NCI-H1417 (cell line): ENCODE measurements at places on chromosomes 7 and 10.

DNA sequence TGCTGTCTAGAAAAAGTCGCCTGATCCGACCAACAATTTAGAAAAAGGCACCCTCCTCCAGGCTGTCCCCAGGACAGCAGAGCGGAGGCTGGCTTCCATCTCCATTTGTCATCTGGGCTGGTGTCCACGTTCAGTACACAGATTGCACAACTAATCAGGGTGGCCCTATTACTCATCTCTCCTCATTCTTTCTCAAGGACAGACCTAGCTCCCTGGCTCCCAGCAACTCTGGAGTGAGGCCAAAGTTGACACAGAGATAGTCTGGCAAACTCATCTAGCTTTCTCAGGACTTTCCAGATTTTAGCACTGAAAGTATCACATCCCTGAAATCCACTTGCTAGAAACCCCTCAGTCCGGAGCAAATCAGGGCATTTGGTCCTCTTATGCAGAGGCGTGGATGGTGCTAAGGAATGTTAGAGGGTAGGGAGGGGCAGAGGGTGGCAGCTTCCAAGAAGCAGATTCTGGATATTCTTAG lies 75.1 kb downstream of the DNAH11 start:
- DNase-seq: no peak

DNA sequence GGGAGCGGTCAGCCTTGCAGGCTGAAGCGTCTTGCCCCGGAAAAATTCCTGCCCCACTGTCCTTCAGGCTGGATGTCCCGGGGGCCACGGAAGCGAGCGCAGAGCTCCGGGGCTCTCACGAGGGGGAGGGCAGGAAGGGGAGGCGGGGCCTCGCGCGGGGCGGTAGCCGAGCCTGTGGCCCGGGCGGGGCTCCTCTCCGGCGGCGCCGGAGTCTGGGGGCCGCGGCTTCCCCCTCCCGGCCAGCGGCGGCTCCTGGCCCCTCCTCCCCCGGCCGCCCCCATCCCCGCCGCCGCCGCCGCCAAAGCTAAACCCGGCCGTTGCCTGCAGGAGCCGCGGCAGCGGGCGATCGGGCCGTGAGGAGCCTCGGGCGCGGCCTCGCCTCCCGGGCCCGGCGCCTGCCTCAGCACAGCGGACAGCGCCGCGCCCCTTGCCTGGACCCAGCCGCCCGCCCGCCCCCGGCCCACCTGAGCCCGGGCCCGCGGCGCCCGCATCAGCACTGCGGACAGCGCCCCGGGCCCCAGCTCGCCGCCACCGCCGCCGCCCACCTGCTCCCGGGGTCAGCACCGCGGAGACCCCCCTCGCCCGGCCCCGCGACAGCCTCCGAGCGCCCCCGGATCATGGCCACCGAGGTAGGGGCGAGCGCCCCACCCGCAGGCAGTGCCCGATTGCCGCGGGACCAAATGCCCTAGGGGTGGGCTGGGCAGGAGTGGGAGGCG lies at the start of gene GOLGA7B:
GOLGA7B (plus strand) TSS at position 157 of the 716 bp plus-strand sequence; CDS start at position 618, 461 bp downstream.
- peak; percentile 20 for DNase-seq

GRCh38 chr10:97644936-97645335 lies 4.5 kb downstream of the PI4K2A start:
- no peak for DNase-seq

GRCh38 chr7:155338632-155339320 lies 41.1 kb downstream of the INSIG1 start:
- DNase-seq: no peak

- no peak for DNase-seq
These were observed 388.7 kb upstream of the MGMT start for GRCh38 chr10:129078346-129078745.

DNA sequence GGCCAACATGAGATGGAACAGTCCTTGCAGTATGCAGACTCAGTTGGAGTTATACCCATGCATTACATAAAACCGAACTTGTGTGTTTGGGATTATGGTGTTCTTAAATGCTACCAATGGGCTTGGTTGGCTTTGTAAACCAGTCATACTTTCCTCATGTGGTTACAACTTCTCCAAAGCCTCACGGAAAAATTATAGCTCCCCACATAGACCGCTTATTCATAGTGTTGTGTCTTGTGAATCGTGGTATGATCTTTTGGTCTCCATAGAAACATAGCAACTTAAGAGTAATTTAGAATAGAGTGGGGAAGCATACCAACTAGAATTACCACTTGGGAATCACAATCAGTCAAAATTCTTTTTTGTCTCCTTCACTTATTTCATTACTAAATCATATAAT lies 112.3 kb upstream of the FZD1 start:
- DNase-seq: no peak

DNA sequence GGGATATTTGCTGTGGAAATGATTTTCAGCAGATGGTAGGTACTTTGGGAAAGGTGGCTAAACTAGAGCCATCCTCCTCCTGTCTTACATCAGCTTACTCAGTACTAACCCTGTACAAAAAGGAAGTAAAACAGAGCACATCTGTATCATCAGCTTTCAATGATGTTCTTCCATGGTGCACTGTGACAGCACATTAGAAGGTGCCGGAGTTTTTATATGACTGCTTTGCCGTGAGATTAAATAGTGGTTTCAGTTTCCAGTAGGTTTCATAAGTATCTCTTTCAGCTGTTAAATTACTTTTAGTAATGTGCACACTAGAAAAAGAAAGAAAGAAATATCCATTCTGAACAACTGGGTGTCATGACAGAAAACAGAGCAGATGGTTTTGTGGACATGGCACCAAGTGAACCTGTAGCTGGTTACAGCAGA lies 86.5 kb downstream of the ARID5B start:
- DNase-seq: peak; percentile 0

GRCh38 chr10:30007406-30007805 lies 52.0 kb downstream of the JCAD start:
- DNase-seq: no peak

GRCh38 chr10:86556933-86557649 lies 35.5 kb upstream of the WAPL start:
- DNase-seq: peak; percentile 50

DNA sequence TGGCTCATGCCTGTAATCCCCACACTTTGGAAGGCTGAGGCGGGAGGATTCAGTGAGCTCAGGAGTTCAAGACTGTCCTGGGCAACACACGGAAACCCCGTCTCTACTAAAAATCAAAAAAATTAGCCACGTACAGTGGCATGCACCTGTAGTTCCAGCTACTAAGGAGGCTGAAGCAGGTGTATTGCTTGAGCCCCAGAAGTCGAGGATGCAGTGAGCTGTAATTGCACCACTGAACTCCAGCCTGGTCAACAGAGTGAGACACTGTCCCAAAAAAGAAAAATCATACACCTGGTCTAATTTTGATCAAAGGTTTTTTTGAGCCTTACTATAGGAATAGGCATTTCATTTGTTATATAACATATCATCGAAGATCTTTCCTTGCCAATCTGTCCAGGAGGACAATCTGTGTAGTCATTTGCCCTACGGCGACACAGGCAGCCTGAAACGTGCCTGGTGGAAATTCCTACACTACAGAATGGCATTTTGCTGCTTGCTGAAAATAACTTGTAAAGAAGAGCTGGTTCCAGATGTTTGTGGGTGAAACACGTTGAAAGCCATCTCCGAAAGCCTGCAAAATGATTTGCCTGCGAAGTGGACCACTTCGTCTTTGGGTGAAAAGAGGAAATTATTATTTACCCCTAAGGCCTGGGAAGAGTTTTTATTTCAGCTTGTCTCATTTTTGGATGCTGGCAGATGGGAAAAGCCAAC lies 31.3 kb upstream of the GDI2 start:
- no peak for DNase-seq

GRCh38 chr7:12722136-12722535 lies 34.7 kb downstream of the ARL4A start:
- DNase-seq: no peak

- no peak for DNase-seq
These were observed 66.6 kb downstream of the TLL2 start for GRCh38 chr10:96446966-96447596.

- DNase-seq: no peak
These were observed 348.0 kb downstream of the SUGCT start for GRCh38 chr7:40482845-40483244.

GRCh38 chr7:45987521-45988290 lies 66.6 kb upstream of the IGFBP3 start:
- no peak for DNase-seq
